IMR-90 (cell line): ENCODE measurements at places on chromosomes 16 and 17. TPM values are rescaled to one million over a fixed set of nuclear protein-coding genes. Genes with fewer than 3 reads are reported as not detected.
A peak's percentile ranks its signal among the peaks of the same experiment; 100 is the strongest.

DNA sequence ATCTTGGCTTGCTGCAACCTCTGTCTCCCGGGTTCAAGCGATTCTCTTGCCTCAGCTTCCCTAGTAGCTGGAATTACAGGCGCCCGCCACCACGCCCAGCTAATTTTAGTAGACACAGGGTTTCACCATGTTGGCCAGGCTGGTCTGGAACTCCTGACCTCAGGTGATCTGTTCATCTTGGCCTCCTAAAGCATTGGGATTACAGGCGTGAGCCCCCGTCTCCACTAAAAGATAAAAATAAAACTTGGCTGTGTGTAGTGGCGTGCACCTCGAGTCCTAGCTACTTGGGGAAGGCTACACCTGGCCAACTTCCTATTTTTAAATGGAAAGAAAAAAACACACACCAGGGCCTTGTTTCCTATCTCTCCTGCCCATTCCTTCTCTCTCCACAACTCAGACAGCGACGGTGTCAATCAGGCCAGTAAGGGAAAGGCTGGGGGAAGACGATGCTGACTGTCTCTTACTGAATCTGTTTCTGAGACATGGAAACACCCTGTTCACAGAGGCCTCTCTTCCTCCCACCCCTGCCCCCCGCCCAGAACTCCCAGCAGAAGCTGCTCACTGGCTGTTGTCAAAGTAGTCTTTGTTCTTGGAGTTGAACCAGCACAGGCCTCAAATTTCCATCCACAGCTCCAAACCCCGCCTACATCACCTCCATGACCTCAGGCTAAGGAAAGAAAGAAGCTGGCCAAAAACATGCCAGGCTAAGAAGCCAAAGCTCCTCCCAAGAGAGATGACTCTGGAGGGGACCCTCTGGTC is 96.6 kb downstream of the NXN start:
- peaks cover 2% of the 10 kb centered on the region; the same call in 1 of the 2 replicates for H3K36me3 ChIP-seq
- DNase-seq: peak; percentile 66
- peaks cover 27% of the 10 kb centered on the region for H3K4me1 ChIP-seq

DNA sequence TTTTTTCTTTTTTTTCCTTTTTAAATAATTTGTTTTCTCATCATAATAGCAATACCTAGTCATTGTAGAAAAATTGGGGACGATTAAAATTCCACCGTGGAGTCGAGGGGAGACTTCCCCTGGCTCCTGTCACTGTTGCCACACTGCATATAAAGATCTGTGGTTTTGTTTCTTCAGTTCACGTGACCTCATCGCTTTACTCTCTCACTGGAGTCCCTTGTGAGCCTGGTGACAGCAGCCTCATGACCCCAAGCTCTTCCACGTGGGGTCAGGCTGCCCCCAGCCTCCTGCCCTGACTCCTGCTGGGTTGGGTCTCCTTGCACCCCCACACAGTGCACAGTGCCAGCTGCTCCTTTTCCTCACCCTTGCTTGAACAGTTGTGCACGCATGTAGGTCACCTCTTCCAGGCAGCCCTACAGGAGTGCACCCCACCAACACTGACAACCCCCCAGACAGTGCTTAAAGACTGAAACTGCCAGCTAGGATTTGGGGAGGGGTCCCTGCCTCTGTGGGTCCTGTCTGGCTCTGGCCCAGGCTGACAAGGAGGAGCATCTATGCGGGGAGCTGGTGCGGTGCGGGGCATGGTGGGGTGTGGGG is 7.3 kb upstream of the METRNL start:
- H3K27me3 ChIP-seq: no peaks in the 10 kb centered on the region; the same call in 1 of the 2 replicates
- no peak for DNase-seq
- no peaks in the 10 kb centered on the region for H3K36me3 ChIP-seq
- no peak overlapping the region for H3K27ac ChIP-seq
- H3K4me3 ChIP-seq: no peak overlapping the region

DNA sequence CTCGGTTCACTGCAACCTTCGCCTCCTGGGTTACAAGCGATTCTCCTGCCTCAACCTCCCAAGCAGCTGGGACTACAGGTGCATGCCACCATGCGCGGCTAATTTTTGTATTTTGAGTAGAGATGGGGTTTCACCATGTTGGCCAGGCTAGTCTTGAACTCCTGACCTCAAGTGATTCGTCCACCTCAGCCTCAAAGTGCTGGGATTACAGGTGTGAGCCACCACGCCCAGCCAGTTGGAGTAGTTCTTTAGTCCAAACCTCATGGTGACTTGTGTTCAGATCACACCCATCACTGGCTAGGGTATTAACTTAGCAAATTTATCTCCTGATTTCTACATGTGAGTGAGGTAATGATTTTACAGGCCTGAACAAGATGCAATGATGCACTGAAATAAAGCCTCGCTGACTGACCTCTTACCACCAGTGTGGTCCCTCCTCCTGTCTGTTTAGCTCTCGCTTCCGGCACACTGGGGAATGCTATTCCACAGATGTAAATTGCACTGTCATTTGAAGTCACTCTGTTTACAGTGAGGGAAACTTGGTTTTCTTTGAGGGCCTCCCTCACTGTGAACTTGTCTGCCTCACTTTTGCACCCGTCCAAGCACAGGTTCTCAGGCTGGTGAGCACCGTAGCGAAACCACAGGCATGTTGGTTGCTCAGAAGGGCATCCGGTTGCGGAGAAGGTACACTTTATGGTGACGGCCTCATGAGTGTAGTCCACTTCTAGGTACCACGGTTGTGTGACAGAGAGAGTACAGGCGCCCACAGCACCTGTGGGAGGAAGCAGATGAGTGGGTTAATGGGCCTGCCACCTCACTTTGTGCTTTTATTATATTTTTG is 5.5 kb downstream of the IGSF6 start:
- H3K36me3 ChIP-seq: peaks cover 5% of the 10 kb centered on the region
- no peak overlapping the region for H3K27ac ChIP-seq
- no peak for DNase-seq
- H3K4me3 ChIP-seq: no peak overlapping the region

DNA sequence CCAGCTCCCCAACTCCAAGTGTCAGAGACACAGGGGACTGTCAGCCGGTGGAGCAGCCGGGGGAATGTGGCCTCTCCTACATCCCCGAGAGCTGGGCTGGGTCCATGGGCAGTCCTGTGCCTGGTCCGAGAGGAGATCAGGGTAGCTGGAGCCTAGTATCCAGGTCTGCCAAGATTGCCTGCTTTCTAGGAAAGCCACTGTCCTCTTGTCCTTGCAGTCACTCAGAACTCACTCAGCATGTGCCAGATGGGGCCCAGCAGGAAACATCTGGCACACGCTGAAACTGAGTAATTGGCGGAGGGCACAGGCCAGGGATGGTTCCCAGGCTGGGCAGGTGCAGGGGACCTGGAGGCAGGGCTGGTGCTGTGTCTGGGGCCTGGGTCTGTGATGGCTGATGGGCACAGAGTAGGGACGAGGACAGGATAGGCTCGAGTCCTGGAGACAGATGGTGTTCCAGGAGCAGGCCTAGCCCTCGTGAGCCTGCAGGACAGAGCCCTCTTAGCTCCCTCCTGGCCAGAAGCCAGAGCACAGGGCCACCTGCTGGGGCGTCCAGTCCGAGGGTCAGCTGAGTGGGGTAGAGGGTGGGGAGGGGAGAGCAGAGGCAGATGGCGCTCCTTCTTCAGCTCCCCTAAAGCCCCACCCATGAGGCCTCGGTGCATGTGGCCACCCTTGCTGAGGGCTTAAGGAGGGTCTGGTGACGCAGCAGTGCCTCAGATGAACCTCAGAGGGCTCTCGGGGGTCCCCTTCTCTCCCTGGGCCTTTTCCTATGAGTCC is 31.1 kb downstream of the ADCY7 start:
- H3K4me1 ChIP-seq: peaks cover 16% of the 10 kb centered on the region
- no peak for DNase-seq
- no peak overlapping the region for H3K27ac ChIP-seq
- no peak overlapping the region for H3K4me3 ChIP-seq
- H3K36me3 ChIP-seq: peaks cover 7% of the 10 kb centered on the region; the same call in 1 of the 2 replicates

DNA sequence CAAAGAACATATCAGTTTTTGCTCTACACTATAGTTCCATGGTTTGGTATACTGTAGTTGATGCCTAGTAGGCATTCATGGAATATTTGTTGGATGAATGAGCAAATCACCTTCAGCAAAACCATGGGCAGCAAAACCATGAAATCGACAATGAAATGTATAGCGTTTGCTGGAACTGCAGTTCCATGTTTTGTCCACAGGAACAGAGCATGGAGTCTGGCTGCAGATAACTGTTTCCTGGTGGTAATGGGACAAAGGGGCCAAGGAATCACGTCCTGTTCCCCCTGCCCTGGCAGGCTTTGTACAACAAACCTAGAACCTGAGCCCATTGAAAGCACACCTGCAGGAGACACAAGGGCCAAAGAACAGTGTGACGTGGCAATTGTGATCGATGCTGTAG is 101.1 kb downstream of the USP31 start:
- no peak overlapping the region for H3K4me3 ChIP-seq
- no peak for DNase-seq
- H3K27me3 ChIP-seq: peaks cover 14% of the 10 kb centered on the region
- H3K27ac ChIP-seq: no peak overlapping the region

DNA sequence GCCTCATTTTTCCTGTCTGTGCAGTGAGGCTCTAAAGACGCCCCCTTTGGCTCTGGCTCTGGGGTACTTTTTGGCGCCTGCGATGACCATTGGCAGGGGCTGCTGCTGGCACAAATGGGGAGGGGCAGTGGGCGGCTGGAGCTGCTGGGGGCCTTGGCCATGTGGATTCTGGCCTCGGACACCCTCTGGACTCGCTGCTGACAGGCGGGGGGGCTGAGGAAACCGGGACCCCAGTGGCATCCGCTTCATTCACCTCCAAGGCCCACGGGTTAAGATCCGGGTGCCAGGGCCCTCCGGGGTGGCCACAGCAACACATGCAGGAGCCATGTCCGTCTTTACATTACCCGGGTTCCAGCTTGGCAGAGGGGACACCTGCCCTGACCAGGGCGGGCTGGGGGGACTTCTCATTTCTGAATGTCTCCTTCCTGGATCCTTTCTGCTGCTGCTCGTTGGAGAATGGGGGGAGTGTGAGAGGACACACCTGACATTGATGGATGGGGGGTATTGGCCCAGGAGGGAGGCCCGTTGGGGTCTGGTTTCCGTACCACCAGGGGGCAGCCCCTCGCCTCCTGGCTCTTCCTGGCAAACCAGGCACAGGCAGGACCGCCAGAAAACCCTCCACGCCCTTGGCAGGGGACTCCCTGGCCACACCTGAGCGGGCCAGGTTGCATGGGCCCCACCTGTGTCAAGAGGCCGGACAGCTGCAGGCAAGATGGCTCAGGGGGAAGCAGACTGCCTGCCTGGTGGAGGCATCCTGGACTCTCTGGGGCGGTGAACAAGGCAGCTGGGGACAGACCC is 21.8 kb downstream of the GSE1 start:
- no peak overlapping the region for H3K4me3 ChIP-seq
- H3K4me1 ChIP-seq: no peaks in the 10 kb centered on the region
- H3K27ac ChIP-seq: no peak overlapping the region
- no peak for DNase-seq

Gene TAC4
- not detected in 2 replicates for total RNA-seq

Gene ZSWIM7
- total RNA-seq: 6.8 and 7.2 TPM in 2 replicates

Gene HIC1
- total RNA-seq: 10.0 and 10.4 TPM in 2 replicates
